Smooth muscle cell of bladder (primary cell): ENCODE measurements at places on chromosomes 5 and 9. TPM values are rescaled to one million over a fixed set of nuclear protein-coding genes. Genes with fewer than 3 reads are reported as not detected.

Gene IFNB1
- not detected in 2 replicates for total RNA-seq

Gene NR5A1
- total RNA-seq, result not detected in 2 replicates

Gene MZB1
- 0.14 and 0.18 TPM in 2 replicates for total RNA-seq

Gene TXNDC8
- not detected in 2 replicates for total RNA-seq

Gene SPINK13
- 2.4 and 4.5 TPM in 2 replicates for total RNA-seq

Gene SLC6A19
- total RNA-seq, result not detected in 2 replicates
